Stimulated activated CD4-positive, alpha-beta T cell treated with anti-CD3 and anti-CD28 coated beads, Interleukin-1b, Interleukin-23, amount 100 ng/mL, for 48 hours (primary cell): ENCODE measurements at places on chromosomes 13 and 19.

DNA sequence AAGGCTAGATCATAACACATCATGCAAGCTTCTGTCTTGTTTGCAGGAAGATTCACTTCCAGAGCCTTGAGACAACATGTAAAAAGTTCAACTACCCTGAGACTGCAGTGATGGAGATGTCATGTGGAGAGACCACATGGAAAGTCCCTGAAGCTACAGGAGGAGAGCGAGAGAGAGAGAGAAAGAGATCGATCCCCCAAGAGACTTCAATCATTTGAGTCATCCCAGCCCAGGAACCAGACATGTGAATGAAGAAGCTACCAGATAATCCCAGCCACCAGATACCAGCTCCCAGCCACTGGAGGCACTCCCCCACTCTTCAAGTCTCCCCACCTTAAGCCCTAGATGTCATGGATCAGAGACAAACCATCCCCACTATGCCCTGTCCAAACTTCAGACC, 10.7 kb upstream of the EVI5L start:
- no peak for DNase-seq

GRCh38 chr19:14167576-14168138, 31.3 kb upstream of the ASF1B start:
- DNase-seq: no peak

DNA sequence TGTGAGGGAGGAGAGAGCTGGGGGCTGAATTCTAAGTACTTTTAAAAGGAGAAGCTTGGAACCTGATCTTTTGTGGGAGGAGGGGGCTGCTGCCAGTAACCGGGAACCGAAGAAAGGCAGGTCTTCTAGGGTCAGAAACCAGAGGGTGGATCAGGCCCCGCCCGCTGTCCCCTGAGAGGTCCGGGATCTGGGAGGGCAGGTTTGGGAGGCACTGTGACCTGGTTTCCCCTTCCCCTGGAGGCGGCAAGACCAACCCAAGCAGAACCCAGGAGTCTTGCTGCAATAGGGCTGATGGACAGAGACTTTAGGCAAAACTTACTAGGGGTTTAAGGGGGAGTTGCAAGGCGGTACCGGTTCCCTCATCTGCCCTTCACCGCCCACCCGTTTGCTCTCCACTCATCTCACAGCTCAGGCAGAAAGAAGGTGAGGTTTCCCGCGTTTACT, 707 bp upstream of the KLK8 start:
- DNase-seq: no peak

GRCh38 chr13:106899442-106899841, 331.5 kb upstream of the ARGLU1 start:
- no peak for DNase-seq

- DNase-seq: no peak
Observed at GRCh38 chr19:53971673-53972072, 8.9 kb downstream of the CACNG8 start.

GRCh38 chr13:20128459-20128931, 32.4 kb downstream of the GJA3 start:
- no peak for DNase-seq
